Stimulated activated CD4-positive, alpha-beta T cell treated with anti-CD3 and anti-CD28 coated beads, Interleukin-2, amount 100 ng/mL, for 24 hours (primary cell): ENCODE measurements at places on chromosomes 4 and X.

- DNase-seq = no peak
Measured at GRCh38 chr4:137881641-137882040, 349.3 kb upstream of the PCDH18 start.

DNA sequence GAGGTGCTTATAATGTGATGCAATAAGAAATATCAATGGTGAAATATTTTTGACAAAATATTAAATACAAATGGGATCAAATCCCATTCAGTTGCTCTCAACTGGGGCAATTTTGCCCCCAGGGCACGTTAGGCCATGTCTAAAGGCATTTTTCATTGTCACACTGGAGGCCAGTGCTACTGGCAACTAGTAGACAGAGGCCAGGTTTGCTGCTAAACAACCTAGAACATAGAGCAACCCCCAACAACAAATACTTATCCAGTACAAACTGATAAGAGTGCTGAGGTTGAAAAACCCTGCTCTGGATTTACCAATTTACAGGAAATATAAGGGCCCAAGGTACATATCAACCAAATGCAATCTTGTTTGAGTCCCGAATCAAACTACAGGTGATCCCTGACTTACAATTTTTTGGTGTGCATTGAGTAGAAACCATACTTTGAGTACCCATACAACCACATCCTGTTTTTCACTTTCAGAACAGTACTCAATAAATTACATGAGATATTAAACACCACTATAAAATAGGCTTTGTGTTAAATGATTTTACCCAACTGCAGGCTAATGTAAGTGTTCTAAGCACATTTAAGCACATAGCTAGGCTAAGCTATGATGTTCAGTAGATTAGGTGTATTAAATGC, 237.5 kb downstream of the HNRNPD start:
- no peak for DNase-seq

DNA sequence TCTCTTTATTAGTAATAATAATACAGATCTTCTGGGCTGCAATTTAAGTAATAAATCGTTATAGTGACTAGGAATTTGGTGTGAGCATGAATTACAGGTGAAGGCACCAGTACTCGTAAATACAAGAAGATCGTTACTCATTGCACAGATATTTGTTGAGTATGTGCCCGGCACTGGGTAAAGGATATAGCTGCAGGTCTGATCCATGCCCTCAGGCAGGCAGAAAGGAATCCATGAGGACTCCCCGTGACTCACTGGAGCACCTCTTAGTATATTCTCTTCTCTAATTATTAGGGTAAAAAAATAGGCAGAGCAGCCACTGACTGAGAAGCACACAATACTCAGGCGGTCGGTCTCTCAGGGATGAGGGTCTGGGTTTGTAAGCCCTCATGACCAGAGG, 868.3 kb downstream of the RAB28 start:
- DNase-seq = no peak

DNA sequence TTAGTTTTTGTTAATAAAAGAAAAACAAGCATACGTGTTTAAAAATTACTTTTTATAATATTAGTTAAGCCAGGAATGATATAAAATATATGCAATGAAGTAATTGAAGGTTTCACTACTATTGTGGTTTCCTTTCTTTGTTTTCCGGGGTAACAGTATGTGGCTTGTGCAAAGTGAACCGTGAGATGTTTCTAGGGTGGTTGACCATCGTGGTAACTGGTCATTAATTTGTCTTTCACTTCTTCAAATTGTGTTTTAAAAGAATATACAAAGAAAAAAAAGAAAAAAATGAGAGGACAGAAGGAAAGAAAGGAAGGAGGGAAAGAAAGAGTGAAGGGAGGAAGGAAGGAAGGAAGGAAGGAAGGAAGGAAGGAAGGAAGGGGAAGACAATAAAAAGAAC, 330.1 kb upstream of the CPXCR1 start:
- DNase-seq = no peak

GRCh38 chr4:575281-576141, 584 bp downstream of the TMEM271 start:
- no peak for DNase-seq

- DNase-seq = no peak
Measured at GRCh38 chrX:74242050-74242449, 61.9 kb upstream of the ZCCHC13 start.

GRCh38 chr4:74878323-74878722, 54.6 kb upstream of the PARM1 start:
- no peak for DNase-seq
